ENCODE measurements at places on chromosomes 7 and 10.

DNA sequence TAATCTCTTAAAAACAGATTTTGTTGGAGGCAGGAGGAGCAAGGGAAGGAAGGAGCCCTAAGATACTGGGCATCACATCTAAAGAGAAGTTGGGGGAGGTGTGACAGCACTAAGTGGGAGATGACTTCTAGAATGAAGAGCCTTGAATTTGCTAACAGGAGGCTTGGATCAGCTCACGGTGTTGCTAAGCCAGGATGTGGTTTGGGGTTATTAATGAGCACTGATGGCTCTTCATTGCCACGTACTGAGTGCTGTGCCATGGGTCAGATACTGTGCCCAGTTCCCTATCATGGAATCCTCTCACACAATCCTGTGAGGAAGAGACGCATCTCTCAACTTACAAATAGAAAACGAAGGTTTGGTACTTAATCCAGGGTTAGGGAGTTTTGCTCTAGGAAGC, 78.5 kb downstream of the C7orf25 start:
- no peak for DNase-seq

GRCh38 chr7:93697901-93698300, 123.4 kb upstream of the CALCR start:
- DNase-seq, result no peak

DNA sequence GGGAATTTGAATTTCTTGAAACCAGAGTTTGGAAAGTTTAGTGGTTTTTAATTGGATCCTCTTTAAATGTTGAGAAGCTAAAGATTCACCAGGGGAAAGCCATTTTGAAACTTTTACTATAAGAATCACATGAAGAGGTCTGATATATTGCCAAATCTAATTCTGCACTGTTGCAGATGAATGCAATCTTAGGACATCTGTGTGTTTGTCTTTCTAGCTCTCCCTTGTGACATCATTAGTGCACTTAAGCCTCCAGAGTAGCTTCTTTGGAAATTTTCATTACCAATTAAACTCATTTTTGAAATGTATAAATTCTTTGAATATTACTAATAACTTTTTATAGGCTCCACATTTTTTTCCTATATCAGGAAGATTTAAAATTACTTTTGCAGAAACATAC, 160.2 kb downstream of the BICC1 start:
- no peak for DNase-seq

DNA sequence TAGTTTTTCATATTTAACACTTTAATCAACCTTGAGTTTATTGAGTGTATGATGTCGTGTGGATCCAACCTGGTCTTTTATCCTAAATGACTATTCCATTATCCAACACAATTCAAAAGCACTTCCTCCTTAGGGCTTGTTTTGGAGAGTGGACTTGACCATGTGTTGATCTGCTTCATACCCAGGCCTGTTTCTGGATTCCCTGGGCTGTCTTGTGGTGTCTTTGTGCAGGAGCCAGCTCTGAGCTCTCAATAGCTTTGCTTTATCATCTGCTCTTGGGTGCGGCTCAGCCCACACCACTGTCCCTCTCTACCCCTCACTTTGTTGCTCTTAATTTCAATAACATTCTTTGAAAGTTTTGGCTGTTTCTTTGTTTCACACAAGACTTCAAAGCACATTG, 70.9 kb upstream of the CHST15 start:
- no peak for DNase-seq

DNA sequence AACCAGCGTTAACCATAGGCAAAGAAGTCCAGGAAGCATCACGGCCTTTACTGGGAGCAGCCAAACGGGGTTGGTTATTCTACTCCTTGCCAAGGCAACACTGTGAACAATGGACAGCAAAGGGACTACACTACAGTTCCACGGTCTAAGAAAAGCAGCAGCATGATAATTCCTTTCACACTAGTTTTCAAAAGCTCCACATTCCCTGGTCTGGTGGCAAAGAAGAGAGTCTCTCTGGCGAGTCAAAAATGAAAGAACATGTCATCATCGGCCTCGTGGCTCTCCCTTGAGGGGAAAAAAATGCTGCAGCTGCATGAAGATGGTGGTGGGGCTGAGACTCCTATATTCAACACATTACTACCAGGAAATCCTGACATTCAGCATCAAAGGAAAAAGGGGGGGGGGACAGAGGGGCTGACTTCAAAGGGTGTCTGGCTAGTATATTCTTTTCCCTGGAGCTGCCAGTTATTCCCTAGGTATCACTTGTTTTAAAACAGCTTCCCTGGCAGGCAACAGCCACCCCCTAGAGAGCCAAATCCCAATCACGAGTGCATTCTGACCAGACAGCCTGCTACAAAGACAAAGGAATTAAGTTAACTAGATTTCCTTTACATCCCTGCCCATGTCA, 49.1 kb downstream of the SLC37A3 start:
- no peak for DNase-seq

DNA sequence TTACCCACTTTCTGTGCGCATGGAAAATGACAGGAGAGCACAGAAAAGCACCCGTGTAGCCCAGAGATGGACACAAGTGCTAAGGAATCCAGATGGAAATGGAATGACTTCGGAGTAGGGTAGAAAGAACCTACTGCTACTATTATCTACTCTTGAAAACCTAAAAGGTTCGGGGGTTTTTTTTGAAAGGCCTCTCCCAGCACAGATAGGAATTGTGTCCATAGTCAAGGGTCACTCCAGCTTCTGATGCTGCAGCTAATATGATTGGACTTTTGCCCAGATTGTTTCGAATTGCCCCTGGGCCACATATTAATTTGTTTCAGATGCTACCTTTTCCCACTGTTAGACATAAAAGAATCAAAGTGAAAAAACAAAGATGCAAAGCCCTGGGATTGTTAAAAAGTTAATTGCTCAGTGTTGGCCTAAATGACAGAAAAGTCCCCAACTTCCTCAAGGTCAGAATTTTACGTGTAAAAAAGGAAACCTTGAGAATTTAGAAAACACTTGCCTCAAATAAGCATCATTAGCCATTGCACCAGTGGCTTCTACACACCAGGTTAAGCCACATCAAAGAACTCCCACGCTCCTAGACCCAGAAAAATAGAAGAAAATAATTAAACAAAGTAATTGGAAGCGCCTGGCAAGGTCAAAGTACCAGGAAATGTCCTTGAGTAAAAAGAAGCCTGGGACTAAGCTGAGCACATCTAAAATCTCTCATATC, 40.8 kb upstream of the INSIG1 start:
- no peak for DNase-seq

DNA sequence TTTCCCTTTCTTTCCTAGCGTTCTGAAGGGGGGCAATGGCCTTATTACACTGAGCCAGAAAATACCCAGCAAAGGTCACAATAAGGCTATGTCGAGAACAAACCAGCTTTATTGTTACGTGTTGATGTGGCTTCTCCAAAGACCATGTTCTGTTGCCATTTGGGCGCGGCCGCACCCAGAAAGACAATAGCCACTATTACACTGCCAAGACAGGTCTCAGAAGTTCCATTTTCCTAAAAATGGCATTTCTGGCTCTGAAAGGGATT, 77.8 kb downstream of the PROSER2 start:
- DNase-seq, result no peak

DNA sequence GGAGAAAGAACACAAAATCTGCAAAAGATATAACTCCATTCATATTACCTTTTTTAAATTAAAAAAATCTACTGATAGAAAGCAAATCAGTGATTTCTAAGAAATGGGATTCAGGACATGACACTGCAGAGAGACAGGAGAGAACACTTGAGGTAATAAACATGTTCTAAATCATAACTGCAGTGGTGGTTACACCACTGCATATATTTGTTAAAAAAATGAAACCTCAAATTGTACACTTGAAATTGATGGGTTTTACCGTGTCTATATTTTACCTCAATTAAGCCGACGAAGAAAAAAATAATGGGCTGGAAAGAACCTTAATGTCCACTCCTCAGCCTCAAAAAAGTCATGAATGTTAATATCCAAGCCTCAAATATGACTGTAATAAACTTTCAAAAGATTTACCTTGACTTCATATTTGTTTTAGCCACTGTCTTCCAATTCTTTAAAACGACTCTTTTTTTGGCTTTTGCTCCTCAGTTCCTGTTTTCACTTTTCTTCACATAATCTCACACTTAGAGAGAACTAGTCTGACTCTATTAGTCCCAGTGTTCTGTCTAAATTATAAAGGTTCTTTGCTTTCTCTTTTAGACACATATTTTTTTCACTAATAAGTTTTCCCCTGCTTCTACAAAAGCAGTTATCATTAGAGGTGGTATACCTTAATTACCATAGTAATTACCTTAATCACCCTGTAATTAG, 502.4 kb downstream of the GRM8 start:
- DNase-seq, result no peak

DNA sequence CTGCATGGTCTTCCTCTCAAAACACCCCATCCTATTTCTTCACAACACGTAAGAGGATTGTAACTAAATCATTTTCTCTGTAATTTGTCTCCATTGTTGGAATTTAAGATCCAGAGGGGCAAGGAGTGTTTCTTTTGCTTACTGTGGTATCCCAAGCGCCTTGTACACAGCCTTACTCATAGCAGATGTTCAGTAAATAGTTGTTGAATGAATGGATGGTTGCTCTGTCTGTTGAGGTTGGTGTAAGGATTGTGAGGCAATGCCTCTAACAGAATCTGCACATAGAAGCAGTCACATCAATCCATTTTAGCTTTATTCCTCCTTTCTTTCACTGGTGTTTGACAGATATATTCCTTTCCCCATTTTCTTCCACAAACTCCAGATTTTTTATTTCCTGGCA, 90.1 kb downstream of the ZNF365 start:
- DNase-seq, result no peak

DNA sequence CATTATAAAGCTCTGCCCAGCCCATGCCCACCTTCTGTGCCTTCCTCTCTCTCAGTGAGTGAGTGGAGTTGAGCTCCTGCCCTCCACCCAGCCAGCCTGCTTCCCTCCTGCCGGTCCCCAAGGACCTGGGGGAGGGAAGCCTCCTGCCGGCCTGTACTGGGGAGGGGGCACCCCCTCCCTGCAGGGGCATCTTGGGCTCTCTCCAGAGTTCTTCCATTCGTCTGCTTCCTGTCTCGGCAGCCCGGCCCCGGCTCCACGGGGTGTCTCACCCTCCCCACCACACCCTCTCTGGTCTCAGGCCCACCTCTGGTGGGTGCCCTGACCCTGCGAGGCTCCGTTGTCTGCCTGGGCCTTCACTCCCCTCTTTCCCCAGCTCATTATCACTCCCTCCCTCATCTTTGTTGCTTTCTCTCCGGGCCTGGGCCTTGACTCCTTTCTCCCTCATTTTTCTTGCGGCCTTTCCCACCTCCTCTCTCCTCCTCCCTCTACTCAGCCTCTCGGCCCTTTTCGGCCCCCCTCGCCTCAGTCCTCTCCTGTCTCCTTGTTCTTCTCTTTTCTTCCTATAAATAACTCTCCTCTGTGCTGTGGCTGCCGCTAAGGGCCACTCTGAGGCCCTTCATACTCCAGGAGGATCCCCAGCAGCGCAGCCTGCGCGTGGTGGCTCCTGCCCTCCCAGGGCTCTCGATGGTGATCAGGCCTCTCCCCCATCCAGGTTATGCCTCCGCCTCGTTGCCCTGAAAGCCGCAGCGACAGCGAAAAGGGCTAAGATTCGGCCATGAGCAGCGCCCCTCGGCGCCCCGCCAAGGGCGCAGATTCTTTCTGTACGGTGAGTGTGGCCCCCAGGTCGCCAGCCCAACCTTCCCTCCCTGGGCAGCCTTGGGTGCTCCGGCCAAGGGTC, 2.1 kb downstream of the SLC4A2 start:
- no peak for DNase-seq

- no peak for DNase-seq
These were observed 71.3 kb upstream of the CSTF2T start for GRCh38 chr10:51770709-51771108.

- DNase-seq, result no peak
These were observed 1086.9 kb downstream of the XPNPEP1 start for GRCh38 chr10:108836362-108836761.

GRCh38 chr7:91041141-91041540, 223.1 kb upstream of the FZD1 start:
- DNase-seq, result no peak

DNA sequence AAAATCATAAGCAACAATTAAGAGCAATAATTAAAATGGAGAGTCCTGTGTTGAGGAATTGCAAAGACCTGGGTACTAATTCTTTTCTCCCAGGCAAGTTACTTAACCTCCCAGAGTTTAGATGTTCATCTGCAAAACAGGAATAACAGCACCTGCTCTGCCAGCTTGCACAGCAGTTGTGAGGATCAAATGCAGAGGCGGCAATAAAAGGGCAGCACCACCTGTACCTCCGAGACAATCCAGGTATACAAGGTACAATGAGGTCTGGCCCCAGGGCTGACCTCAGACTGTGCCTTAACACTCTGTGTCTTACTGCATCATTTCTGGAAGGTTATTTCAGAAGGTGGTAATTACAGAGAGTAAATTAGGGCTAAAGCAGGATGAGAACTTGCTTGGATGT, 14.5 kb upstream of the FAM204A start:
- DNase-seq, result no peak

DNA sequence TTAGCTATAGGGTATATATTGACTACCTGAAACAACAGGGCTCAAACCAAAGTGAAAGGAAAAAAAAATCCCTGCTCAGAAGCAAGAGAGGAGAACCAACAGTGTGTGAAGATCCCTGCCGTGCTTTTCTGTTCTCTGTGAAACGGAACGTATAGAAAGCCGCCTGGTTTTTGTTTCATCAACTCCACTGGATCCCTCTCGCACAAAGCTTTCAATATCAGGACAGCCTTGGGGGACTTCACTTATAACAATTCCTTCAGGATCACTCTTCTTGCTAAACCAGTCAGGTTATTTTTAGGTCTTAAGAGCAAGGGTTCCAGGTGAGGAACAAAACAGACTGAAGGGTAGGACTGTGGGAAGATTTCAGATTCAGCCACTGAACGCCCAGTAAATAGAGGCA, 151.1 kb upstream of the CACNA2D1 start:
- no peak for DNase-seq

GRCh38 chr7:29442146-29442545, 121.5 kb upstream of the PRR15 start:
- no peak for DNase-seq

- DNase-seq, result no peak
These were observed 53.1 kb upstream of the ZNF273 start for GRCh38 chr7:64849924-64850499.

DNA sequence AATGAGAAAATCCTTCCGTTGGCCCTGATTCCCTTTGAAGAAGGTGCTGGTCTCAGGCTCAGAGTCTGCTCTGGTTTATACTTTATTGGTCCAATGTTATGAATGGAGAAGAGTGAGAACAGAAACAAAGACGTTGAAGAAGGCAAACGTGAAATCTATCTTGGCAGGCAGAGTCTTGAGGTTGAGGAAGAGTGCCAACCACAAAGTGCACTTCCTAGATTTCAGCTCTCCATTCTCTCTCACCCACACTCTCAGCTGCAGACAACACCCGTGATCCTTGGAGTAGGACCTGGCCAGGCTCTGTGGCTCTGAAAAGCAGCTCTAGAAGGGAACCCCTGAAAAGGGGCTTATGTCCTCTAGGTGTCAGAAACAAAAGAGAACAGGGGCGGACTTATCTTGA, 128.9 kb upstream of the PLXNA4 start:
- no peak for DNase-seq

GRCh38 chr10:45454859-45455258, 80.8 kb downstream of the ALOX5 start:
- DNase-seq, result no peak

GRCh38 chr7:1987084-1987535, 245.6 kb downstream of the MAD1L1 start:
- no peak for DNase-seq
